Neural crest cell (in vitro differentiated cells): ENCODE measurements at places on chromosomes 12 and 14.
A peak's percentile ranks its signal among the peaks of the same experiment; 100 is the strongest.

DNA sequence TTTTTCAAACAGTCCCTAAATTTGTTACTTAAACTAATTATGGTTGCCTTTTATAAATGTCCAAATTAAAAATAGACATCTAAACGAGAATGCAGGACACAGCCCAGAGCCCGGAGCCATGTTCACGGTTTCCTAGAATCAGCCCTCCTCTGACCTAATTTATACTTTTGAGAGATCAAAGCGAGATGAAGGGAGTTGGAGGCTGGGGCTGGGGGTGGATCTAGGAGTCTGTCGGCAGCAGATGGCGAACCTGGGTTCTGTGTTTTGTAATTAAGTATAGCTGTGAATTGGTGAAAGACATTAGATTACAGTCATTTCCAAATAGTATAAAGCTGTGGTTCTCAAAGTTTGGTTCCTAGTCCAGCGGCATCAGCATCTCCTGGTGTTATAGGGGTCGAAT, 210.1 kb downstream of the SLC41A2 start:
- no peak for DNase-seq

- DNase-seq, result no peak
These were observed 162.9 kb downstream of the DUSP6 start for GRCh38 chr12:89189448-89189847.

DNA sequence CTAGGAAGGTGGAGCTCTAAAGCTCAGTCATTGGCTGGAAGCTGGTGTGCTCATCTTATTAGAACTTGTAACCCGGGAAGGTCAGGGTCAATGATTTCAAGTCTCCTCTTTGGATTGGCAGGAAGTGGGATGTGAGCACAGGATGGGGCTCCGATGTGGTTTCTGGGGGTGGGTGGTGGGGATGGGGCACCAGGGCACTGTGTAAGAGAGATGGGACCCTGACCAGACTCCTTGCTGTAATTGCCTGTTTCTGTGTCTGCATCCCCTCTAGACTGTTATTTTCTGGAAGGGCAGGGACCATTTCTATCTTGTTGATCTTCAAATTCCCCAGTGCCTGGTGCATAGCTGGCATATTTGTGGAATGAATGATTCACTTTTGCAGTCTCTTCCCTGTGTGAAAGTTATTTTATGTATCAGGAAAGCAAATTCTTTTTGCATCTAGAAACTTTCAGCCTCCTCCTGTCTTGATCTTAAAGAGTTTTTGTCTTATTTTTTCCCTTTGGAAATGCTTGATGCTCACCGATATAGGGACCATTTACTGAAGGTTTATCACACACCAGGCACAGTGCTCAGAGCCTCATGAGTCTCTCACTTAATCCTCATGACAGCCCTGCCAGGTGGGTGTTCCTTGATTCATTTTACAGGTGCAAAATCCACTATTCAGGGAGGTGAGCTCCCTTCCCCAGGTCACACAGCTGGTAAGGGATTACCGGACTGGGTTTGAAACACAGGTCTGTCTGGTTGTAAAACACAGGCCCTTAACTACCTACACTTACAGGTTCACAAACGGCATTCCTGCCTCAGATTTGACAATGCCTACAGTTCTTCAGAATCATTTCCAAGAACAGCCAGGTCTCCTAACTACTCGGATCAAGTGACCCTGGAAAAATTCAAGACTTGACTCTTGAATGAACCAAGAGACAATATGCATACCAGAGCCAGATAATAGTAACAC, 86.9 kb upstream of the IGF1 start:
- no peak for DNase-seq

DNA sequence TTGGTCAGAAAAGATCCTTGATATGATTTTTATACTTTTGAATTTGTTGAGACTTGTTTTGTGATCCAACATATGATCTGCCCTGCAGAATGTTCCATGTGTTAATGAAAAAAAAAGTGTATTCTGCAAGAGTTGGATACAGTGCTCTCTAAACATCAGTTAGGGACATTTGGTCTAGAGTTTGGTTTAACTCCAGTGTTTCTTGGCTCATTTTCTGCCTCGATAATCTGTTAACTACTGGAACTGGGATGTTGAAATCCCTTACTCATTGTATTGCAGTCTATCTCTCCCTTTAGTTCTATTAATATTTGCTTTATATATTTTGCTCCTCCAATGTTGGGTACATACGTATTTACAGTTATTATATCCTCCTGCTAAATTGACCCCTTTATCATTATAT, 18.3 kb upstream of the TXNRD1 start:
- no peak for DNase-seq

DNA sequence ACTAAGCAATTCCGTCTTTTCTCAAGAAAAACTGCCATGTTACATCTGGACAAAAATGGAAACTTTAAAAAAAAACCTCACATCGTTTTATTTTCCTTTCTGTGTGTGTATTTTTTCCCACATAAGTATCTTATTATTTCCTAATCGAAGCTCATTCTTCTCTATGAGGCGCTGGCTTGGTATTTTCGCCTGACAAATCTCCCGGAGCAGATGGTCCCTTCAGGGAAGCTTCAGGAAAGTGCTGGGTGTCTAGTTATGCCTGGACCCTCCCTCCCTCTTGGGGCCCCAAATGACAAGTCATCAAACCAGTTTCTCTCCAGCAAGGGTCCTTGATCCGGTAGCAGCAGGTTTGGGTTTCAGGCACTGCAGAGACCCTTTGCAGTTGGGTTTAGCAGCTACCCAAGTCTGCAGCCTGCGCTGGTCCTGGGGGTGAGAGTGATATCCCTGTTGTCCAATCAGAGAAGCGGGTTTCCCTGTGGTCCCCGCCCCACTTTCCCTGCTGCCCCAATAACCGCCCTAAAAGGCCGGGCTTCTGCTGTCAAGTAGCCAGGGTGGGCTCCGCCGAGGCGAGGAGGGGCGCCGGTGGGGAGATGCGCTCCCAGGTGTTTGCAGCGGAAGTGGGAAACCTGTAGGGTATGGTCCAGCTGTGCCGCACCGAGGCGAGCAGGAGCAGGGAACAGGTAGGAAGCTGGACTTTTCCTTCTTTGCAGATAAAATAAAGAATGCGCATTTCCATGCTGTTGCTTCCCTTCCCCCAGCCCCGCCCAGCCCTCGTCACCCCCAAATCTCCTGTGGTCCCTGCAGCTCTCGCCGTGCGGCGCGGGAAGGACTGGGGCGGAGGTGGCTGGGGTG, at the start of gene CNTN1:
Gene CNTN1, plus strand, starts transcription at position 527 of the 852 bp plus-strand sequence.
- peak; percentile 74 for DNase-seq

DNA sequence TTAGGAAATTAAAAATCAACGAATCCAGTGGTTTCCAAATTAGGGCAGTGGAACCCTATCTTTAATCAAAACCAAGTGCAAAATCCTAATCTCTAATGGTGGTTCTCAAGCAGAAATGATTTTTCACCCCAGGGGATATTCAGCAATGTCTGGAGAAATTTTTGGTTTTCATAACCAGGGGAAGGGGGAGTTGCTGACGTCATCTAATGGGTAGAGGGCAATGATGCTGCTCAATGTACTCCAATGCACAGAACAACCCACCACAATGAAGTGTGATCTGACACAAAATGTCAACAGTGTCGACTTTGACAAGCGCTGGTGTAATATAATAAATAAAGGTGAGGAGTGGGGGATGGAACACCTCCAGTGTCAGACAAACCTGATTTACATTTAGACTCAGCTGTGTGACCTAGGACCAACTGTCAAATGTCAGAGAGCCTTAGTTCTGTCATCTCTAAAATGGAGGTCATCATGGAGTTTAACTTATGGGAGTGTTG, 81.5 kb downstream of the CMKLR1 start:
- DNase-seq, result no peak

GRCh38 chr12:58841058-58841798, 79.1 kb downstream of the LRIG3 start:
- DNase-seq, result no peak

DNA sequence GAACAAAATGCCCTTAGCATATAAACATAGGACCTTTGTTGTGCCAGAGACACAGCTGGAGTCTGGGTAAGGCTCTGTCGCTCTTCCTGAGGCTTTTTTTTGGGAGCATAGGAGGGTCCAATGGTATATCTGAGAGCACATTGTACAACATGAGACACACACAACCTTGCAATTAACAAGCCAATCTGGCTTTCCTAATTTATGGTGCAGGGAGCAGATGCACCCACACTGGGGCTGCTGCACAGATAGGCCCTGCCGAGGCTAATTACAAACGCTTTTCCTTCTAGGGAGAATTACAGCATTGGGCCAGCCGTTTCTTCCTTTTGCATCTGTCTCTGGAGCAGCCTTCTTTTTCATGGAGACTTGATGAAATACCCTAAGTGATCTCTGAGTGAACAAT, 75.0 kb upstream of the OVCH1 start:
- DNase-seq, result no peak

GRCh38 chr14:74290415-74290814, 12.3 kb downstream of the ABCD4 start:
- DNase-seq, result no peak

DNA sequence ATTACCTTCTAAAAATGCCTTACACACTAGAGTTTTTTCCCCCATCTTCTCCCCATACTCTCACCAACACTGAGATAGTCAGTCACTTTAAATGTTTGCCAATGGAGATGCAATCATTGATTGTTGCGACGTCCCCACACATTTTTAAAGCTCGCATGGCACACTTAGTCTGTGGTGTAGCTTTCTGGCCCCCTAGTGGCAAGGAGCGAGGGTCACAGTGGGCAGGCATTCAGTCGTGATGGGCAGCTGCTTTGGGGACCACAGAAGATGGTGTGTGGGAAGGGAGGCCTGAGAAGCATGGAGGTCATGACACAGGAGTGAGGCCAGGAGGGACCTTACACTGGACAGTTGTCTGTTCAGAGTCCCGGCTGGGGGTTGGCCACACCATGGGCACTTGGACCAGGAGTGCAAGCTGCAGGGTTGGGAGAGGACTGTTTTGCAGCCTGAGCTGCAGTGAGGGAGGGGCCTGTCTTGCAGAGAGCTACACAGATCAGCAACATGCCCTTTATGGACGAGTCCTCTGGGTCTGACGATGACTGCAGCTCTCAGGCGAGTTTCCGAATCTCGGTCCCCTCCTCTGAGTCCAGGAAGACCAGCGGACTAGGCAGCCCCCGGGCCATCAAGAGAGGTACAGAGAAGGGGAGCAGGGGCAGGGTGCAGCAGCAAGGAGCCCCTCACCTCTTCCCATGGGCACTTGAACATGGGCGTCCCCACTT, 28.6 kb downstream of the PIGH start:
- DNase-seq, result peak; percentile 72

DNA sequence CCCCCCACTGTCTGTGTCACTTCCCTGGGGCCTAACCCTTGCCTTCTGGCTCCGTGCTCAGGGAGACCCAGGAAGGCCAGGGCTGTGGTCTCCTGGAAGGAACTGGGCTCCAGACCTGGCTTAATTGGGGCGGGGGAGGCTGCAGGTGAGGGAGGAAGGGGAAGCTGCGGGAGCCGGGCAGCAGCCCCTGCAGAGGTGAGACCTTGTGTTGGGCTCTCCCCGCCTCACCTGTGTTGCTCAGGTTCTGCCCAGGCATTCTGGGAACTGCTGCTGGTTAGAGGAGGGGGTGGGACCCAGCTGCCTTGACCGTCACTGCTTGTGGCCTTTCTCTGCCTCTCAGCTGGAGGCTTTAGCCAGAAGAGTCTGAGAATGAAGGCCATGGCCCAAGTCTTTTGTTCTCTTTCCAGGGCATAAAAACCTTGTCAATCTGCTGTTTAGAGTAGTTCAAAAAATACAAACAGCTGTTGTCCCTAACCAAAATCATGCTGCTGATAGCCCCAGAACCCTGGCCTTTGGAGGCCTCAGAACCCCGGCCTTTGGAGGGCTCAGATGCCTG, 247.6 kb downstream of the CHST11 start:
- DNase-seq, result no peak

DNA sequence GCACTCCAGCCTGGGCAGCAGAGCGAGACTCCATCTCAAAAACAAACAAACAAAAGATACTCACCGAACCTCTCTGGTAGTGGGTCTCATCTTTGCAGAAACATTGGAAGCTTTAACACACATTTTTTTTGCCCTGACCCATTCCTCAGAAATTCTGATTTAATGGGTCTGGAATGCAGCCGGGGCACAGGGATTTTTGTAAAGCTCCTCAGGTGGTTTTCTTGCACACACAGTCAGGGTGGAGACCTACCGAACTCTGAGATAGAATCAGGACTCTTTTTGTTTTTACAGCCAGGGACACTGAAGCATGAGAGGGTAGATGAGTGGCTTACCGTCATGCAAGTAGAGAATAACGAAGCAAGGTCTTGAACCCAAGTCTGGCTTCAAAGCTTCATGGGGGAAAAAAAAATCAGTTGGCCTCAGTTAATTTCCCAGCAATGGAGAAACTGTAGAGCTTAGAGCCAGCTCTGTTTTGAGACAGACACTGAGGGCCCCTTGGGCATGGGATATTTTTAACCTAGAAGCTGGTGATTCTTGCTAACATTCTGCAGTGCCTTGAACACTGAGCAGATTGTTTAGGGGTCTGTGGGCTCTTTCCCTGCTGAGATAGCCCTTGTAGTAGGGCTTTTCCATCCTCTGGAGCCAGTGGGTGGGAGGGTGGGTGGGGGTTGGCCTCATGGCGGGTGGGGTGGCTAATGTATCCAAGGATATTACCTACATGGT, 4.8 kb downstream of the RNU4-2 start:
- DNase-seq, result no peak

DNA sequence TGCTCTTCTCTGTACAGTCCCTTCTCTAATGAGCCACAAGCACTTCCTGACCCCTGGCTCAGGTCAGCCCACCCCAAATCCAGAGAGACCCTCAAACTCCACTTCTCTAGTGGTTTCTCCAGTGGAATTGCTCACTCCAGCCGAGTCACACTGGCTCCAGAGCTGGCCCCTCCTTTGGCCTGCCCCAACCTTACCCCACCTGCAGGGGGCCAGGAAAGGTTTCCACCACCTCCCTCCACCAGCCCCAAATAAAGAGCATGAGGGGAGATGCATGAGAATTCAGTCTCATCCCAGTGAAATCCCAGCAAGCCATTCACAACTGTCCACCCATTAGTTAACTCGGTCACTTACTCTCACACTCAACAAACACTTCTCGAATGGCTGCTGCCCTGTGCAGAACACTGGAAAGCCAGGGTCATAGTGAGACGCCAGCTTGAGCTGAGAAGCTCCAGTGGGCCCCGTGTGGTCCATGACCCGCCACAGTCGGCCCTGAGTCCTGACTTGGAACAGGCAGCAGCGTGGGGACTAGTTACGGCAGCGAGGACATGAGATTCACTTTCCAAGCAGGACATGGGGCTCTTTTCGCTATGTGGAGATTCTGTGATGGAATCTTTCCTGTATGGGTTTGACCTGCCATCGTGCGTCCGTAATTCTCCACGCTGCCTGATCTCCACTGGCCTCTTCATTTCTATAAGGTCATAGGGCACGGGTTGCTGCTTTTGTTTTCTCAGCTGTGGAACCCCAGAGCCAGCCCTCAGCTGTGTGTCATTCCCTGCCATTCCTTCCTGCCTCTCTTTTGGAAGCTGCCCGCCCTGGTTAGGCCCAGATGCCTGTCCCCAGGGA, 44.2 kb downstream of the SLC6A12 start:
- no peak for DNase-seq

- no peak for DNase-seq
These were observed 326.8 kb downstream of the PDZRN4 start for GRCh38 chr12:41514907-41515306.

GRCh38 chr12:123269395-123269892, 2.2 kb downstream of the CDK2AP1 start:
- peak; percentile 82 for DNase-seq
